G401 (cell line): ENCODE measurements at places on chromosomes 13 and 19.

- no peak for DNase-seq
These were observed 311.4 kb upstream of the ATXN8OS start for GRCh38 chr13:69796256-69796655.

- peak; percentile 65 for DNase-seq
These were observed 1.2 kb downstream of the SLC7A1 start for GRCh38 chr13:29594303-29594709.

- no peak for DNase-seq
These were observed 5.8 kb downstream of the GP6 start for GRCh38 chr19:55032170-55032800.

GRCh38 chr13:52949044-52949443 is 79.6 kb upstream of the OLFM4 start:
- DNase-seq, result no peak

DNA sequence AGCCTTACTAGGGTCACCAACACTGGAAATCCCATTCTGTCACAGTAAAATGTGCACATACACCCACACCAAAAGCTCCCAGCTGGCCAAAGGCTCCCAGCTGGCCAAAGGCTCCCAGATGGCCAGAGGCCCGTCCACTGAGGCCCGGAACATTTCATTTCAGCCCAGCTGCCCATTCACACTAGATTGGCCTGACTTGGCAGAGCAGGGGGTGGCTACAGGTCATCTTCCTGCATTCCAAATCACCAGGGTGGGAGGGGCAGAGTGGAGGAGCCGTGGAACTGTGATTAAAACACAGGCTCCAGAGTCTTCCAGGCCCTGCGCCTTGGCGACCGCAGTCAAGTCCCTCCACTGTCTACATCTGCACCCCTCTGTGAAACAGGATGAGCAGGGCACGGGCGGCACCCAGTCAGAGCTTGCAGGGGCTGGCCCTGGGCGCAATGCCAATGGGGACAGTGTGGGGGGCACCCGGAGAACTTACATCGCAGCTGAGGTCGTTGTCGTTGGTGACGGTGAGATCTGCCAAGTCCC is 10.1 kb upstream of the PRKD2 start:
- DNase-seq, result no peak

DNA sequence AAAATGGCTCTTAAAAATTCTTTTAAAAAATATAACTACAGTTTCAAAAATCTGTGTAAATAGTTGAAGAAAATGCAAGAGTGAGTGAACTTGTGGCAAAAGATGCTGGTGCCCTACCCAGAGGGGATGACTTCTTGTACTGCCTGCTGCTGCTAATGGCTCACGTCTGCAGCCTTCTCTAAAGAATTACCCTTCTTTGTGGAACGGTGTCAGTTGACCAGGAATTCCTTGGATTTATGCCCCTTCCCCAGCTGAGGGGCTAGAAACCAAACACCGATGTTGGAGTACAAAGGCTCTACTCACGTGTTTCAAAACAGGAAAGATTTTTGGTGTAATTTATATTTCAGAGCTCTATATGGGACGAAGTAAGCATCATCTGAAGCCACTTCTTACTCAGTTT is 1582.8 kb downstream of the OLFM4 start:
- DNase-seq, result no peak

DNA sequence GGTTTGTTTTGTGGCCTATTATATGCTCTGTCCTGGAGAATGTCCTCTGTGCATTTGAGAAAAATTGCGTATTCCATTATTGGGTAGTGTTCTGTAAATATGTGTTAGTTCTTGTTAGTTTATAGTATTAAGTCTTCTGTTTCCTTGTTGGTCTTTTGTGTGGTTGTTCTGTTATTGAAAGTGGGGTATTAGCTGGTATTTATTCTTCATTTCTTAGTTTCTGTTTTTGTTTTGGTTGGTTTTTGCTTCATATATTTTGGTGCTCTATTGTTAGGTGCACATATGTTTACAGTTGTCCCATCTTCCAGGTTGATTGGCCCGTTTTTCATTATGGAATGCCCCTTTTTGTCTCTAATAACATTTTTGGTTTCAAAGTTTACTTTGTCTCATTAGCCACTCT is 77.3 kb downstream of the DNAJC15 start:
- DNase-seq, result no peak
